ENCODE measurements at places on chromosomes 4 and X.

DNA sequence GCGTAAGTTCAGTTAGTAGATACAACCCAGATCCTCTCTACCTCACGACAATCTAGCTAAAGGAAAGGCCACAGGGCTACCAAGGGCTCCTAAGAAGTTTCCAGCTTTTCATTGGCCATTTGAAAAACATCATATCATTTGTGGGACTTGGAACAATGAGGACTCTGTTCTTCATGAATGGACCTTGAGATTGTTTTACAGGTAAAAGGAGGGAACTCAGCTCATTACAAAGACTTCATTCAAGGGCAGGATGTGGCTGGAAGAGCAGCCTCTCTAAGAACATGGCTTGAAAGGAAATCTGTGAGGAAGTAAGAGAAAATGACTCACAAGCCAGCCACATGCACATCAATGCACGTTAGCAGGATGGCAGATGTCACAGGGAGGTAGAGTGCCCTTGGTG, 105.9 kb upstream of the SLC7A11 start:
- no peak for DNase-seq

DNA sequence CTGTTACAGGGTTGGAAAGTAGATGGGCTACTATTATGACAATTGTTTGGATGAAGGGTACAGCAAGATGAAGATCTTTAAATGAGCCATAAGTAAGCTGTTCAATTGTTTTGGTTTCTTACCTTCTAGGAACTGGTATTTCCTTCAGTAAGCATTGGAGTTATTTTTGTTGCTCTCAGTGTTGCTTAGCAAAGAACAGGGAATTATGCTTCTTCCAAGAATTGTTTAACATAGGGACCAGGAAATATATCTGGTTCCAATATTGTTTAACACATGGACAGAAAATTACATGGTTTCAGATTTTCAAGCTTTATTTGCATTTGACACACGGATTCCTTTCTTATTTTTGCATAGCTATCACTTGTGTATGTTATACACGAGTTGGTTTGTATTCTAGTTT, 1999.0 kb downstream of the ARAP2 start:
- no peak for DNase-seq

- no peak for DNase-seq
These were observed 152.2 kb downstream of the NHS start for GRCh38 chrX:17527135-17527701.

- DNase-seq = no peak
These were observed 264.5 kb upstream of the ANKRD50 start for GRCh38 chr4:124977045-124977444.

GRCh38 chr4:5137226-5137625, 85.9 kb downstream of the STK32B start:
- no peak for DNase-seq

DNA sequence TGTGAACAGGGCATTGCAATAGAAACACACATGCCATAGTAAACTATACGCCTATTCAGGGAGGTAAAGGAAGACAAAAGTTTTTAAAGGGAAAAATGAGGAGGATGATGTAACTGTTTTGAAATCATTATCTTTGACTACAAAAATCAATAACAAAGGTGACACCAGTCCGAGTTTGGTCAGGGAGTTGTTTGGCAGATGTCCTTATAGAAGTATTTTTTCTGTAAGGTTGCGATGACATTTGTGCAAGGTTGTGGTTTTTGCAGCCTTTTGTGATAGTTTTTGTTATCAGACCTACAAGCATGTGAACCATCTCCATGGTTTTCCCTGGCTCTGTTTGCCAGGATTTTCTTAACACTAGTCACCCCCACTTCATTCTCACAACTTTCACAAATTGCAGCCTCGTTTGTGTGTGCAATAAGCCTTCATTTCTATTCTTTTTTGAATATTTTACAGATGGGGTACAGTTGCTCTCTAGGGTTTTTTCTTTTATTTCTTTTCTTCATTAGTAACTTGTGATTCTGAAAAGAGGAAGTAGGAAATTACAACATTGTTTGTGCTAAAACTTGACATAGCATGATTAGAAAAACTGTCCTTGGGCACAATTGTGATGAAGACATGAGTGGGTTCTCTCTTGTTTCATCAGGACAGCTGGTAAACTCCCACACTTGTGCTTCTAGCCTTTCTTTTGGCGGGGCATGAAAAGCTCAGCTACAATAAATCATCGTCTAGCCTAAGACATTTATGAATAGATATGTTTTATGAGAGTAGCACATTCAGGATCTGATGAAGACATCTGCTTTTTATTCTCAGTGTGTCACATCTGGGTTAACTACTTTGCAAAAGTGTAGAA, 60.2 kb upstream of the PNPLA4 start:
- DNase-seq = no peak

DNA sequence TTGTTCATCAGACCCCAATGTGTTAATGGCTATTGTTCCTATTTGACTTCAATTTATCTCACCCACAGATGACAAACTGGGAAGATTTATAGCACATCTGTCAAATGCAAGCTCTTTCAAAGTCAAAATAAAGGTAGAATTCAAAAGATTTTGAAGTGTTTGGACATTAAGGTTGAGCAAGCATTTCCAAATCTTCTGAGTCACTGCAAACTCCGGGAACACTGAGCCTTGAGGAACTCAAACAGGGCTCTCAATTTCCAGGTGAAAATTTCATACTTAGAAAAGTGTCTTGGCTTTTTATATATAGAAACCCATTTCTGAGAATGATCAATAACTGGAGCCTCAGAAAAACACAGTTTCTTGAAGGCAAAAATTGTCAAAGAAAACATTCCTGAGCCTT, 199.5 kb upstream of the IGFBP7 start:
- DNase-seq = peak; percentile 46

Data from adipocyte (in vitro differentiated cells).